ENCODE measurements at places on chromosomes 12 and 14. TPM values are rescaled to one million over a fixed set of nuclear protein-coding genes. Genes with fewer than 3 reads are reported as not detected.

Gene INHBE
- polyA plus RNA-seq: 0.51 TPM

Gene PSMD9
- 48.0 TPM for polyA plus RNA-seq

- no peak for DNase-seq
Observed at GRCh38 chr12:110330544-110330943, 49.5 kb downstream of the ATP2A2 start.

DNA sequence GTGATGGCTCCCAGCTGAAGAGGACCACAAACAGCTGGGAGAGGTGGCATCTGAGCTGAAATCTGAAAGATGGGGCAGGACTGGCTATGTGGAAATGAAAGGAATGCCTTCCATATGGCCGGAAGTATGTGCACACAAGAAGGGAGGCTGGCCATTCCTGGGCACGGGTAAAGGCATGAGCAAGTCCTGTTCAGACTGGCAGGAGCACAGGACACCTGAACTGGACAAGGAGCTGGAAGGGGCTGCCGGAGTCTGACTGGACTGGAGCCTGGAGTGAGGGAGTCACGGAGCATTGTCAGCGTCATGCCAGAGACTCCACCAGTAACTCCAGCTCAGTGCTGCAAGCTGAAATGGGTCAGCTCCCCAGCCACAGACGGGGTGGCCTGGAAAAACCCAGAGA lies 11.9 kb upstream of the TC2N start:
- DNase-seq: no peak

Measured in spinal cord (tissue), 10 donors.